ENCODE measurements at places on chromosomes 1 and 21.

GRCh38 chr1:68808351-68808750 is 311.5 kb upstream of the DEPDC1 start:
- DNase-seq, result no peak

DNA sequence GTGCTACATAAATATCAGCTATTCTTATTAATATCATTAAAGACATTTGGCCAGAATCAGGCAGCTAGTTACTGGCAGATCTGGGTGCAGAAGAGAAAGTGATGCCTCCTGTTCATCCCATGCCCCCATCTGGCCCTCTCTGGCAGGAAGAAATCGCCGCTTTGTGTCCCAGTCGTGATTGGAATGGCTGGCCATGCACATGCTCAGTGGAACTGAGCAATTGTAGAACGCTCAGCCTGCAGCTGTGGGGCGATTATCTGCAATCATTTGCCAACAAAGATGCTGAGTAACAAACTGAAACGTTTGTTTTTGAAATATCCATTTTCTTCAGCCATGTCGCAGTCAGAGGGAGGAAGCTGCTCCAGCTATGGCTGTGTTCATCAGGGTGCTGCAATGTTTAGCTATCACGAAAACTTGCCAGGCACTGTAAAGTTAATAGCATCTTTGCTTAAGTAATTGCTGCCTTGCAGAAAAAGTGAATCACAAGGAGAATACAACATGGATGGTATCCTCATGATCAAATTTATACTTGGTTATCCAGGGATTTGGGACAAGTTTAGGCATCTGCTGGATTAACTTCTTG is 36.5 kb downstream of the NGF start:
- no peak for DNase-seq

- no peak for DNase-seq
These were observed 57.3 kb downstream of the SDC3 start for GRCh38 chr1:30851286-30851685.

DNA sequence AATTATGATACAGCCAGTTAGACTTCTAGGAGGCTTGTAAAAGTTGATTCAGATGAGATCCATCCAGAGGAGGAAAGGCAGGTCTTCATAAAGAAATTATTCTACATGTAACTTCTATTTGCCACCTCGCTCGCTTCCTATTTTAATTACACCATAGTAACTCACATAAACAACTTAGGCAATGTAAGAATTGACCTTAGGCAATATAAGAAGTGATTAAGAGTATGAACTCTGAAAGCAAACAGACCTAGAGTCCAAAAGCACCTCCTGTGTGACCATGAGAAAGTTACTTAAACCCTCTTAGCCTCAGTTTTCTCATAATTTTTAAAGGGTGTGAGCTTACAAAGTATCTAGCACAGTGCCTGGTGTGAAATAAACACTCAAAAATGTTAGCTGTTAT is 192.7 kb upstream of the NFIA start:
- no peak for DNase-seq

DNA sequence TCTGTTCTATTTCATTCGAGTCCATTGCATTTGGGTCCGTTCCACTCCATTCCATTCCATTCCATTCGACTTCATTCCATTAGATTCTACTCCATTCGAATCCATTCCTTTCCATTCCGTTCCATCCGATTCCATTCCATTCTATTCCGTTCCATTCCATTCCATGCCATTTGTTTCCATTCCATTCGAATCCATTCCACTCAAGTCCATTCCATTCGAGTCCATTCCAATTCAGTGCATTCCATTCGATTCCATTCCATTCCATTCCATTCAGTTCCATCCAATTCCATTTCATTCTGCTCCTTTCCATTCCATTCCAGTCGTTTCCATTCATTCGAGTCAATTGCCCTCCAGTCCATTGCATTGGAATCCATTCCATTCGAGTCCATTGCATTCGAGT is 2603.7 kb upstream of the TPTE start:
- no peak for DNase-seq

DNA sequence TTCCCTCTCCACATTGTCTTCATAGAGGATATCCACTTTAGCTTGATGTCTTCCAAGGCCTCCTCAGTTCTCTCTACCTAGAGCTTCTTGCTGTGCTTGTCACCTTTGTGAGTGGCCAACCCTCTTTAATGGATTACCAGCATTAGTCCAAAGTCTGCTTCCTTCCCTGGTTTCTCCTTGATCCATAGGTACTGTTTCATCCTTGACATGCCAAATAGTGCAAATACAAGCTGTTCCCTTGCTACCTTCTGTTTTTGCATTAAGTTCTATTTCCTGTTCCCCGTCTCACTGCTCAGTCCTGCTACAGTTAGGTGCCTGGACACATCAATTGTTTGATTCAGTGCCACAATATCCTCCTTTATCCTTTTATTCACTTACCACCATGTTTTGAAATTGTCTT is 19.2 kb downstream of the MAST2 start:
- DNase-seq, result no peak

DNA sequence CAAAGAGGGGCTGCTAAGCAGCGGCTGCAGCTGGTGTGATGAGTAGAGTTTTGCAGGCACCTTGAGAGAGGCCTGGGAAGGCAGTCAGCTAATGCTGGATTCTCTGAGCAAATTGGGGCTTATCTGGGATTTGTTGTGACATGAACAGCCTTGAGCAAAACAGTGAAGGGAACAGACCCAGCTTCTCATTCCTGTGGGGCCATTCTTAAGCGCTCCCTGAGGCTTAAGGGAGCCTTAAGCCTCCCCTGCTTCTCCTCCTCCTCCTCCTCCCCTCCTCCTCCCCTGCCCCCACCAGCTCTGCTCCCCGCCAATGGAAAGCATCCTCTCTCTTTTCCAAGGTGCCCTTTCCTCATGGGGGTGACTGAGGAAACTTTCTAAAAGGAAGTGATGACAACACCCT is 21.3 kb downstream of the HMGCS2 start:
- DNase-seq, result no peak

DNA sequence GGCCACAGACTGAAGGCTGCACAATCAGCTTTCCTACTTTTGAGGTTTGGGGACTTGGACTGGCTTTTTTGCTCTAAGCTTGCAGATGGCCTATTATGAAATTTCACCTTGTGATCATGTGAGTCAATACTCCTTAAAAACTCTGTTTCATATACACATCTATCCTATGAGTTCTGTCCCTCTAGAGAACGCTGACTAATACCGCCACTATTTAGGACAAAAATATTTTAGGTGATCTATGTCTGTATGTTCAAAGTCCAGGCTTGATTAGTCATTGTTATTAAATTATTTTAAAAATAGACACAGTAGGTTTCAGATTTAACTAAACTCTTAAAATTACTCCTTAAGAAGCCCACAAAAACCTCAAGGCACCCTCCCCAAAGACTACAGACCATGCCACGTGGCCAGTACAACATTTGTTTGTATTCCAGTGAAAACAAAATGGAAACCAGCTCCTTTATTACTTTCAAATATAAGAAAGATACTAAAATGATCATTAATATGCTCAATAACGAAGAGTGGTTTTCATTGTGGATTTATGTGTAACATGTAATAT is 63.1 kb downstream of the TMPRSS15 start:
- DNase-seq, result no peak

- no peak for DNase-seq
These were observed 889 bp upstream of the CCNL2 start for GRCh38 chr1:1399872-1400575.

DNA sequence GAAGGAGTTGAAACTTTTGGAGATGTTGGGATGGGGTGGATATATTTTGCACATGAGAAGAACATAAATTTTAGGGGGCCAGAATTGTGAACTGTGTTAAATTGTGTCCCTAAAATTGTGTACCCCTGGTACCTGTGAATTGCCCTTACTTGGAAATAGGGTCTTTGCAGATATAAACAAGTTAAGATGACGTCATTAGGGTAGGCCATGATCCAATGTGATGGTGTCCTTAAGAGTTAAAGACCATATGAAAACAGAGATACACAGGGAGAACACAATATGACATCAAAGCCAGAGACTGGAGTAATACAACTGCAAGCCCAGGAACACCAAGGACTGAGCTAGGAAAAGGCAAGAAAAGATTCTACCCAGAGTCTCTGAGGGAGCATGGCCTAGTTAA is 24.0 kb downstream of the SCMH1 start:
- no peak for DNase-seq

DNA sequence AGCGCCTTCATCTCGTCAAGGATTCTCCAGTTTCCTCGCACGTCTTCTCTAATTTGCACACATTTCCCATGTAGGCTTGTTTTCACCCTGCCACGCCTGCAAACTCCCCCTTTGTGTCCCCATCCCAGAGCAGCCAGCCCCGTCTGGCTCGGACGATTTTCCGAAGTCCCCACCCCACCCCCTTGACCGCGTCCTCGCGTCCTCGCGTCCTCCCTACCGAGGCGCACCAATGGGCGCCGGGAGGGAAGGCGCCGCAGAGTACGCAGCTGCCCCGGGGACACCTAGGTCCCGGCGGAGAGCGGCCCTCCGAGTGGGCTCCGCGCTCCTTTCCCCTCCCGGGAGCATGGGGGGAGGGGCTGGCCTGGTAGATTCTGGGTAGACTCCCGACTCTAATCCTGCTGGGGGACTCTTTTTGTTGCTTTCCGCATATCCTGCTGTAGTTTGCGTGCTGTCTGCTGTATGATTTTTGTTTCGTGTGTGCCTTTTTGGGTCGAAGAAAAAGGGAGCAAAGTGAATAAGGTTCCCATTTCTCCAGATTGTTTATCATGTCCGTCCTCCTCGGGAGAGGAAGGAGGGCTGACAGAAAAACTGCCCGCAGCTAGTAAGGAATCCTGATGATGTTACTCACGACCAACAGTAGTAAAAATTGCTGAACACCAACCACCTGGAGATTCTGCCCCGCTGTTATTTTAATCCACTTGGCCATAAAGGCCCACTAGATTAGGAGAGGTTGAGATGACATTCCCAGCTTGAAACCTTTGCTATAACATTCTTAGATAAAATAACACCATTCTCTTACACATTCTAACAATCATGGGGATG is 1.5 kb downstream of the CACHD1 start:
- DNase-seq, result peak; percentile 40

- no peak for DNase-seq
These were observed 659.3 kb downstream of the USP25 start for GRCh38 chr21:16388911-16389560.

GRCh38 chr1:76110666-76111065 is 36.1 kb downstream of the ST6GALNAC3 start:
- peak; percentile 8 for DNase-seq

- DNase-seq, result peak; percentile 60
These were observed 195.2 kb downstream of the TOMM20 start for GRCh38 chr1:234933475-234933874.

- no peak for DNase-seq
These were observed 60.6 kb upstream of the ETV3 start for GRCh38 chr1:157198619-157199420.

- no peak for DNase-seq
These were observed 51.5 kb downstream of the ACOT7 start for GRCh38 chr1:6342056-6342455.

DNA sequence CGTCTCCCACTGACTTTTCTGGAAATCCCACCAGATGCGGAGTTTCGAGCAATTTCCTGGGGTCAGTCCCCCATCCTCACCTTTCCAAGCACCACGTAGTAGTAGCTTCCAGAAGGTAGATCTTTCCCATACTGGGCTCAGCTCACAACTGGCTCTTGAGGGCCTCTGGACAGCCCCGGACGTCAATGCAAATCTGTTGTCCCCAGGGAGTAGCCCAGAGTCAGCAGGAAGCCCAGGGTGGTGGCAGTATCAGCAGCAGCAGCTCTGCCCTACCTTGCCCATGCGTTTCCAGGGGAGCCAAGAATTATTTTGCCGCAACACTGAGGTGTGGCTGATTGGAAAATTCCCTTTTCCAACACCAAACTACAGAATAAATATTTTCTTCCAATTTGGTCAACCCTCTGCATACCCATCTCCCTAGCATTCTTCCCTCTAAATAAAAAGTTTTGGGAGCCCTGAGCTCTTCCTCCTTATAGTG is 70.3 kb downstream of the CD46 start:
- DNase-seq, result no peak

DNA sequence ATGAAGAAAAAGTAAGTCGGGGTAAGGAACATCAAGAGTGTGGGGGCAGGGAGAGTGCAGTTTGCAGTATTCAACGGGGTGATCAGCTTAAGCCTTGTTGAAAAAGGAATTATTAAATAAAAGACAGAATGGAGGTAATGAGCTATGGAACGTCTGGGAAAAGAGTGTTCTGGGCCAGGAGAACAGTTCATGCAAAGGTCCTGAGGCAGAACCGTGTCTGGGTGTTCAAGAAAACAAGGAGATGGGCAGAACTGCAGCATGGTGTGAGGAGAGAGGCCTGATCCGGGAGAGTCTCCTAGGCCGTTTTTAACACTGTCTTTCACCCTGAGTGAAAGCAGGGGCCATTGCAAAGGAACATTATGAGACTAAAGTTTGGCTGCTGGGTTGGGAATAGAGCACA is 20.2 kb downstream of the OVGP1 start:
- DNase-seq, result no peak

- DNase-seq, result no peak
These were observed 75.0 kb upstream of the PKN2 start for GRCh38 chr1:88609051-88609450.

DNA sequence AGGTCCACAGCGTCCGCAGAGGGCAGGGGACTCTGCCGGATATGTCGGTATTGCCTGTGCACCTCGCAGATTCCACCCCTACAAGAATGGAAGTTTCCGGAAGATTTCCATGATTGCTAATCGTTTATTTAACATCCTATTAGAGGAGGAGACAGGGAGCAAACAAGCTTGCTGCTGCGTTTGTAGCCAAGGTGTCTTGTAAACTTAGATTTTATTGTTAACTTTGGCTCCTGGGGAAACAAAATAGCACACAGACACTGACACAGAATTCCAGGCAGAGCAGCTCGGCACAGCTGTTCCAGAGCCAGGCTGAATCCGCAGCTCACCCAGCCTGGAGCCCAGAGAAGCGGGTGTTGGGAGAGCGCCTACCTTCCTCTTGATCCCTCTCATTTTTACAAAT is 75.7 kb downstream of the AJAP1 start:
- DNase-seq, result no peak

GRCh38 chr1:174794861-174795260 is 204.9 kb upstream of the CACYBP start:
- no peak for DNase-seq

- peak; percentile 99 for DNase-seq
These were observed 93.8 kb downstream of the LAMC2 start for GRCh38 chr1:183279835-183280234.

DNA sequence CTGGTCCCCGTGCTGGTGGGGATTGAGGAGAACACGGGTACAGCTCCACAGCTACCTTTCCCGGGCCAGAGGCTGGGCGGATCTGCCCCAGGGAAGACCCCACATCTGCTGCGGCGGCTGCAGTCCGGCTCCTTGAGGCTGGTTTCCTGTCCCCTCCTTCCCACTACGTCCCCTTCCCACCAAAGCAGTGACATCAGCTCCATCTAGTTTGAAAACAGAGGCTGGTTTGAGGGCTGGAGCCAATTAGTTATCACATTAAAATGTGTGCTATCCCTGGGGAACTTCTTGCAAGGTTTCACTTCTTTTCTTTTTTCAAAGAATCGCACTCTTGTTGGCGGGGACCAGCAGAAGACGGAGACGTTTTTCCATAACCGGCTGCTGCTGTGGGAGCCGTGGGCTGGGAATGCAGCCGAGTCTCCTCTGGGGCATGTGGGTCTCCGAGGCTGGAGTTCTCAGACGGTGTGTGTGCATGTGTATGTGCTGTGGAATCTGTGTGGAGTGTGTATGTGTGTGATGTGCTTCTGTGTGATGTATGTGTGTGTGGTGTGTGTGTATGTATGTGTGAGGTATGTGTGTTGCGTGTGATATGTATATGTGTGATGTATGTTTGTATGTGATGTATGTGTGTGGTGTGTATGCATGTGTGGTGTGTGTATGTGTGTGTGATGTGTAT is 8.9 kb upstream of the PCBP3 start:
- no peak for DNase-seq

GRCh38 chr21:15437883-15438282 is 291.9 kb upstream of the USP25 start:
- DNase-seq, result no peak

GRCh38 chr1:7630378-7630777 is 140.7 kb upstream of the VAMP3 start:
- no peak for DNase-seq

Data from HFFc6 (cell line).